ENCODE measurements at places on chromosomes 7 and 10. TPM values are rescaled to one million over a fixed set of nuclear protein-coding genes. Genes with fewer than 3 reads are reported as not detected.

DNA sequence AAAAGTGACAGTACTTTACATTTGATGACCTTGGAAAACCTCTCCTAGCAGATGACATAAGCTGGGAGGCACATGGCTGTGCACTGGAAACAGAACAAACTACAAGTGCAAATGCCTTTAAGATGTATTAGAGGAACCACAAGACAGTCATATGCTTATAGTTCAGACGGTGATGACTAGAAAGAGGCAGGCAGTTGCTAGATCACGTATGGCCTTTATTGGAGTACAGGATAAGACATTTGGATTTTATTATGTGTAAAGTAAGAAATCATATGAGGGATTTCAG is 290.0 kb downstream of the SORCS1 start:
- H3K27me3 ChIP-seq: no peaks in the 10 kb centered on the region
- H3K4me3 ChIP-seq: no peak overlapping the region
- H3K4me1 ChIP-seq: no peaks in the 10 kb centered on the region

Gene ATOH7
- total RNA-seq: not detected

Gene ITGB8
- not detected for total RNA-seq

Gene RAPGEF5
- total RNA-seq: 0.59 TPM

GRCh38 chr7:33035776-33036175 is 26.8 kb downstream of the NT5C3A start:
- H3K4me1 ChIP-seq: peaks cover 53% of the 10 kb centered on the region
- H3K36me3 ChIP-seq: peaks cover 16% of the 10 kb centered on the region
- no peak overlapping the region for H3K4me3 ChIP-seq
- H3K27ac ChIP-seq: no peak overlapping the region
- no peak for DNase-seq
- no peaks in the 10 kb centered on the region for H3K27me3 ChIP-seq

Gene FOXK1
- total RNA-seq: 37.9 TPM

DNA sequence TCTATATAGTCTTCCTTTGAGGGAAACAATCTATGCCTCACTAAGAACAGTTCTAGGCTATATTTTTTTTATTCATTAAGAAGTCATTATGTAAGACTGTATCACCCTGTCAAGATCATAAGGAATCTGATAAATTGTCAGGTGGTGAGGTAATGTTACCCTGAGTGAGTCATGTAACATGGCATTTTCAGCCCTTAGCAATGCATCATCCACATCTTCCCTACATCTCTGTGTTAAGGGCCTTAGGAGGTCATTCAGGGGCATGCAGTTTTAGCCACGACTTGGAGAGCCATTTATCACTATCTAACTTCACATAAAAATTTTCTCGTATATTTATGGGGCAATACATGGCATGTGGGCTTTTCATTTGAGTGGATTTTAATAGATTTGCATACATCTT is 924.5 kb upstream of the MBL2 start:
- H3K4me1 ChIP-seq: no peaks in the 10 kb centered on the region
- H3K4me3 ChIP-seq: no peak overlapping the region
- DNase-seq: no peak
- H3K36me3 ChIP-seq: no peaks in the 10 kb centered on the region
- H3K27me3 ChIP-seq: no peaks in the 10 kb centered on the region

Gene SNX13
- total RNA-seq: 27.6 TPM

DNA sequence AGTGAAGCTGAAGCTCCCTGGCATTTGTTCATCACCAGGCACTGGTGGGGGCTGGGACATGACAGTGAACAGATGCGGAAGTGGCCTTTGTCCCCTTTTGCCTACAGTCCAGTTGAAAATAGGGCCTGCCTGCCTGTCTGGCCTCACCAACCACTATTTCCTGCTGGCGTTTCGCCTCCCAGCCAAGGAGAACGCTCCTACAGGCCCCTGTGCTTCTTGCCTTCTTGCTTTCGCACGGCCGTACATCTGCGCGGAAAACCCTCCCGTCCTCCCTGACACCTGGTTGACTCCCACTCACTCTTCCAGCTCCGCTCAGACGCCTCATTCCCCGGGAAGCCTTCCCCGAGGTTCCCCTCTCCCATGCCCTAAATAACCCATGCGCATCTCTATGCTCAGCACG is 317.3 kb downstream of the PRPF18 start:
- H3K4me3 ChIP-seq: no peak overlapping the region
- H3K27ac ChIP-seq: no peak overlapping the region
- DNase-seq: no peak
- H3K4me1 ChIP-seq: no peaks in the 10 kb centered on the region
- H3K36me3 ChIP-seq: no peaks in the 10 kb centered on the region

- no peak overlapping the region for H3K4me3 ChIP-seq
- peaks cover 3% of the 10 kb centered on the region for H3K27me3 ChIP-seq
- H3K4me1 ChIP-seq: no peaks in the 10 kb centered on the region
Measured at GRCh38 chr7:114416129-114416990, 1.7 kb downstream of the FOXP2 start.

GRCh38 chr10:114541081-114541796 is 116.8 kb downstream of the ABLIM1 start:
- H3K27me3 ChIP-seq: no peaks in the 10 kb centered on the region

Gene ZP3
- total RNA-seq: 4.2 TPM

GRCh38 chr10:71708301-71708703 is 11.3 kb downstream of the C10orf105 start:
- H3K4me3 ChIP-seq: no peak overlapping the region
- no peaks in the 10 kb centered on the region for H3K36me3 ChIP-seq
- DNase-seq: peak; percentile 43
- no peaks in the 10 kb centered on the region for H3K27me3 ChIP-seq

Gene SLC18A2
- not detected for total RNA-seq

Data from activated T-helper 1 cell treated with anti-CD3 and anti-CD28 coated beads, Interleukin-12 subunit alpha, Interleukin-12 subunit beta, Interleukin-2, Interleukin-4 antibody, amounts not matched to agents 30 ng/mL and 10 ng/mL and 1 ng/mL, durations not matched to agents 14 hours and 24 hours and 36 hours (primary cell).